ENCODE measurements at places on chromosomes 2 and 18. TPM values are rescaled to one million over a fixed set of nuclear protein-coding genes. Genes with fewer than 3 reads are reported as not detected.

The TUBA3E gene
- not detected for total RNA-seq

DNA sequence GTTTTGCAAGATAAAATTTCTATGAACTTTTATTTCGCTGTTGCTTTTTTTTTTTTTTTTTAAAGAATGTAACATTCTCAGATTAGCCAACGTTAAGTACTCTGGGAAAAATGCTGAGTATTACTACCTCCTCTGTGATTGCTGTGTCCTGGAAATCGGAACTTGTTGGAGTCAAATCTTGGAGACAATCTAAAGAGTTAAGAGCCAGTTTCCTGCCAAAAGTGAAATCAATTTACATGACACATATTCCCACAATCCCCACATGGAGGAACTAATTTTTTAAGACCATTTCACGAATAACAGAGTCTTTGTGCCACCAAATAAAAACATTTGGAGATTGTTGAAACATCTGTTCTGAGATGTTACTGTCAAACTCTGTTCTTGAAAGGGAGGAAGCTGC lies 127.8 kb downstream of the MEP1B start:
- DNase-seq: no peak

DNA sequence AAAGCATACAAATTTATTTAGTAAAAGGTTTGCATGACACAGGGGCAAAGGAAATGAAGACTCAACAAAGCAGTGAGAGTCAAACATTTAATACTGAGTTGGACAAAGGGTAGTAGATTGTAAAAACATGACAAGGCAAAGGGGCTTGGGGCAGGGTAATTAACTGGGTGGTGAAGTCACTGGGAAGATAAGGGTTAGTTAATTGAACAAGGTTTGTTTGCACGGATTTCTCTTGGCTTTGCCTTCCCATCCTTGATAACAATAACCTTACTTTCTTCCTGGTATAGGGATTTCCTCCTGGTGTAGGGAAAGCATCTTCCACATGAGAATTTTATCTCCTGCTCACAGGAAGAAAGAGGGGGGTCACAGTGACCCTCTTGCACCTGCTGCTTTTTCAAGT lies 26.8 kb upstream of the RTTN start:
- DNase-seq: no peak

GRCh38 chr2:18404708-18405107 lies 155.7 kb downstream of the RDH14 start:
- DNase-seq: no peak

The ZSWIM2 gene
- total RNA-seq: not detected

- no peak for DNase-seq
Measured at GRCh38 chr2:221444106-221444505, 128.0 kb downstream of the EPHA4 start.

- no peak for DNase-seq
Measured at GRCh38 chr2:206219957-206220356, 54.5 kb upstream of the ZDBF2 start.

Measured in natural killer cell treated with Interleukin-12 subunit alpha and Interleukin-12 subunit beta and Interleukin-15 and Interleukin-18, amount 100 ng/mL, for 72 hours (primary cell).